ENCODE measurements at places on chromosomes 6 and 20. TPM values are rescaled to one million over a fixed set of nuclear protein-coding genes. Genes with fewer than 3 reads are reported as not detected.

The ATP9A gene
- 19.3 TPM for total RNA-seq

The GTF2H4 gene
- 1.4 TPM for total RNA-seq

The NR2E1 gene
- 0.48 TPM for total RNA-seq

The TFAP2A gene
- total RNA-seq, result 20.7 TPM

The BMP5 gene
- 7.2 TPM for total RNA-seq

The GUCA1A gene
- 4.1 TPM for total RNA-seq

The SSTR4 gene
- total RNA-seq, result 2.6 TPM

The E2F1 gene
- 8.7 TPM for total RNA-seq

The MCCD1 gene
- not detected for total RNA-seq

The HLA-DQB1 gene
- 0.24 TPM for total RNA-seq

Measured in umbilical cord (tissue), 2 donors.